ENCODE measurements at places on chromosomes 4 and X.

- DNase-seq: no peak
- H3K4me1 ChIP-seq: peaks cover 9% of the 10 kb centered on the region
- H3K4me3 ChIP-seq: no peak overlapping the region
Observed at GRCh38 chrX:41720125-41720779, 3.7 kb upstream of the GPR82 start.

- H3K27ac ChIP-seq: no peak overlapping the region
- DNase-seq: no peak
- H3K36me3 ChIP-seq: no peaks in the 10 kb centered on the region
- no peak overlapping the region for H3K4me3 ChIP-seq
- H3K27me3 ChIP-seq: no peaks in the 10 kb centered on the region
Observed at GRCh38 chrX:38890963-38891362, 89.7 kb downstream of the MID1IP1 start.

GRCh38 chrX:118554511-118554910, 58.9 kb downstream of the DOCK11 start:
- no peak for DNase-seq
- no peak overlapping the region for H3K27ac ChIP-seq
- peaks cover 6% of the 10 kb centered on the region for H3K36me3 ChIP-seq
- H3K27me3 ChIP-seq: no peaks in the 10 kb centered on the region
- H3K4me3 ChIP-seq: no peak overlapping the region

GRCh38 chrX:107597264-107597663, 31.0 kb upstream of the PRPS1 start:
- H3K4me1 ChIP-seq: no peaks in the 10 kb centered on the region
- no peak overlapping the region for H3K4me3 ChIP-seq
- no peaks in the 10 kb centered on the region for H3K36me3 ChIP-seq
- no peak overlapping the region for H3K27ac ChIP-seq
- H3K27me3 ChIP-seq: no peaks in the 10 kb centered on the region

DNA sequence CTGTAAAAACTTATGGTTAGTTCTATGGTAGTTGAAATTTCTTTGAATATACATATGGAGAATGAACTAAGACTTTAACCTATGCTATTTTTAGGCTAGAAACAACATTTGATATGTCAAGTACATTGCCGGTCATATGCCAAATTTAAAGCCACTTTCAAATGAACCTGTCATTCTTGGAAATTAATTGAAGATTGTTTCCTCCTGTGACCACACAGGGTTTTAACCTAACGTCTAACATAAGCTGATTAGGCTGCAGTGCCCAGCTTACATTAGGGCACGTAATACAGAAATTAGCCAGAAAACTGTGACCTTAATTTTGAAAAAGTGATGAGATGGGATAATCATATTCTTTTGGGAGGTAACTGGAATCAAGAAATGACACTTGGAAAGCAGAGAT, 645.9 kb downstream of the FSTL5 start:
- no peak overlapping the region for H3K4me3 ChIP-seq
- H3K4me1 ChIP-seq: no peaks in the 10 kb centered on the region
- H3K36me3 ChIP-seq: no peaks in the 10 kb centered on the region
- DNase-seq: no peak
- H3K27me3 ChIP-seq: no peaks in the 10 kb centered on the region
- H3K27ac ChIP-seq: no peak overlapping the region

DNA sequence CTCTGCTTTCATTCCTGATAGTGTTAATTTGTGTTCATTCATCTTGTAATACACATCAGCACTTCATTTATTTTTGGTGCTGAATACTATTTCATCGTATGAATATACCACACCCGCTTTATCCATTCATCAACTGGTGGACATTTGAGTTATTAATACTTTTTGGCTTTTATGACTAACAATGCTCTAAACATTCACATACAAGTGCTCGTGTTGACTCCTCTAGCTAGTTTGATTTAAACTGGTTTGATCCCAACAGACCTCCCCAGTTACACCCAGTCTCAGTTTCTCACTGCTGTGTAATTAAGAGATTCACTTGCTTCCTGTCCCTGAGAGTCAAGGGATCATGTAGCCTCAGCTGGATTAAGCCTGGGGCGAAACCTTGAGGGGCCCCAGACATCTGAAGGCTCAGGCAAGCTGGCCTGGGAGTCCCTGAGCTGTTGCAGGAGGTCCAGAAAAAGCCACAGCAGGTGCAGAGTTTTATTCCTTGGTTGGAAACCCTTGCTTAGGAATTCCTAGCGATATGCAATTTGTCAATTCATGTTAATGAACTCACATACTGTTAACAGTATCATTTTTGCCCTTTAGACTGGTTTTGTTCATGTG, 52.8 kb upstream of the CLDN24 start:
- no peaks in the 10 kb centered on the region for H3K27me3 ChIP-seq
- no peak overlapping the region for H3K4me3 ChIP-seq
- H3K27ac ChIP-seq: no peak overlapping the region
- DNase-seq: no peak
- H3K4me1 ChIP-seq: no peaks in the 10 kb centered on the region

DNA sequence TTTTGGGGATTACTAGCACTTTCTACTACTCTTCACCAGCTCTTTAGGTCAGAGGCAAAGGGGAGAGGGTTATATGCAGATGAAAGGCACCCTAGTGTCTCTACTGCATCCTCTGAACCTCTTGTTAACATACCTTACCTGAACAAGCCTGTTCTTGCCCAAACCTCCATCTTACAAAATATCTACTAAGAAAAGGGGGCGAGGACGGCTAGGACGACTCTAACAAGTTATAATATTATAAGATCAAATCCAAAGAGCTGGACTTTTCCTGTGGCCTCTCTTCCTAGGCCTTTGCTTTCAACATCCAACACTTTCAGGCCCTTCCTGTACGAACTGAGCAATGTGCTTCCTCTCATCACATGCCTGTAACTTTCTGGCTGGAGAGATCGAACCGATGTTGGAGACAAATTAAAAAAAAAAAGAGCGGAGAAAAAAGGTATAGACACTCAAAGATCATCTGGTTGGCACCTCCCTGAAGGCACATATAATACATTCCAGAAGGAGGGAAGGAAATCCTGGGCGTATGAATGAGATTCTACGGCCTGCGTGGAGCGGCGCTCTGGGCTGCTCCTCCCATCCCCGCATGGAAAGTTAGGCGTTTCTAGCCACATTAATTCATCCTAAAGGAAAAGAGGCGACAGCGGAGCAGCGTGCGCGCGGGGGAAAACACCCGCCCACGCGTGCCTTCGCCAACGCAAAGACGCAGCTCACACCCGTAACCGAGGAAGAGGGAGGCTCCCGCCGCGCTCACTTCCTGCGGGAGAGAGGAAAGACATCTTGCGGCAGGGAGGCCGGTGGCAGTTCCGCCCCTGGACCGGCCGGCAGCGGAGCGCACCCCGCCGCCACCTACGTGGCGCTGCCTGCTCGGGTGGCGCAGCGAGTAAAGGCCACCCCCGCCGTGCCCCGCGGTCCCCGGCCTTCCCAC, 808 bp downstream of the PRDM5 start:
- no peaks in the 10 kb centered on the region for H3K36me3 ChIP-seq
- DNase-seq: peak; percentile 75
- peaks cover 40% of the 10 kb centered on the region for H3K4me1 ChIP-seq
- H3K27me3 ChIP-seq: no peaks in the 10 kb centered on the region
- H3K27ac ChIP-seq: peak overlapping the region; percentile 95

GRCh38 chr4:47597696-47598095, 112.6 kb downstream of the ATP10D start:
- no peak for DNase-seq
- H3K4me1 ChIP-seq: no peaks in the 10 kb centered on the region
- H3K27me3 ChIP-seq: no peaks in the 10 kb centered on the region
- H3K27ac ChIP-seq: no peak overlapping the region
- peaks cover 2% of the 10 kb centered on the region for H3K36me3 ChIP-seq

- H3K27me3 ChIP-seq: no peaks in the 10 kb centered on the region
- no peak overlapping the region for H3K27ac ChIP-seq
- H3K4me3 ChIP-seq: no peak overlapping the region
- no peak for DNase-seq
- H3K4me1 ChIP-seq: peaks cover 5% of the 10 kb centered on the region
Observed at GRCh38 chr4:76806346-76806745, 91.6 kb downstream of the SOWAHB start.

GRCh38 chr4:10623862-10624261, 60.7 kb downstream of the CLNK start:
- no peak overlapping the region for H3K27ac ChIP-seq
- no peak overlapping the region for H3K4me3 ChIP-seq
- H3K4me1 ChIP-seq: no peaks in the 10 kb centered on the region
- no peak for DNase-seq

GRCh38 chrX:122591546-122591945, 592.5 kb upstream of the GRIA3 start:
- DNase-seq: no peak
- H3K4me1 ChIP-seq: no peaks in the 10 kb centered on the region
- no peak overlapping the region for H3K27ac ChIP-seq
- no peaks in the 10 kb centered on the region for H3K27me3 ChIP-seq

DNA sequence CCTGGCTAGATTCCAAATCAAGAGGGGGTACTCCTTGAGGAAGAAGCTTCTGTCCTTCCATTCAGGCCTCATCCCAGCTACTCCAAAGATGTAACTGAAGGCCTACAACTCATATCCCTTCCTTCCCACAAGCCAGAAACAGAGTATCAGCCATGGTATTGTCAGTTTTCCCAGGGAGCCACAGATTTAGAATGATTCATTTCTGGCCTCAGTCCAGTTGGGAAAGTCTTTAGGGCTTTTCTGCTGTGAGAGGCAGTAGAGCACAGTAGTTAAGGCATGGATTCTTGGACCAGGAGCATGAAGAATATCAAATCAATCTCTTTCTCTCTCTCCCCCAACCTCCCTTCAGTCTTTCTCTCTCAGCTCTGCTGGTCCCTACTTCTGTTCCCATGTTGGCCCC, 505.0 kb downstream of the BCOR start:
- H3K27me3 ChIP-seq: no peaks in the 10 kb centered on the region
- no peaks in the 10 kb centered on the region for H3K36me3 ChIP-seq
- H3K27ac ChIP-seq: no peak overlapping the region
- no peaks in the 10 kb centered on the region for H3K4me1 ChIP-seq
- DNase-seq: no peak

GRCh38 chr4:2255501-2256155, 6.3 kb downstream of the MXD4 start:
- peak overlapping the region; percentile 87 for H3K27ac ChIP-seq
- peaks cover 58% of the 10 kb centered on the region for H3K4me1 ChIP-seq
- peak; percentile 49 for DNase-seq
- H3K27me3 ChIP-seq: no peaks in the 10 kb centered on the region

DNA sequence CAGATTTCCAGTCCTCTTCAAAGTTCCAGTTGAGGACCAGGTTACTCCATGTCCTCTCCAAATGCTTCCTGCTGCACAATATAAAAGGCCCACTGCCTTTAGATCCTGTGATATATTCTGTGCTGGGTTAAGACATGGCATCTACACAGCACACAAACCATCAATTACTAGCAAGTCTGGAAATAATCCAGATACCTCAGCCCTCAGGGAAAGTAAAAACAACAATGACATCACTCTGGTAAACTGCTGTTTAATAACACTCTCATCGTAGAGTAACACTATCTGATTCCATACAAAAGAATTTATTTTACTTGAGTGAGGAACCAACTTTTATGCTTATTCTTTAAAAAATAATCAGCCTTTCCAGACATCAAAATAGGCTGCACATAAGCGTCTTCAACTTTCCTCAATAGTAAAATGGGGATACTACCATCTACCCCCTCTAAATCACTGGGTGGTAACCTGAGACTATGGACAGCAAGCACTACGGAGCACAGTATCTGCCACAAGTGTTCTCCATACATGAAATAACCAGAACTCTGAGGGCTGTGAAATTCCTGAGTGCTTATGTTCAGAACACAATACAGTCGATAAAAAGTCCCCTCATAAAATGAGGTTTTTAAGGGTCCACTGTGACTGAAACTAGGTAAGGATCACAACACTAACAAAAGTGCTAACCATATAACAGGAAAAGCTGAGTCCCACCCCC, 53.4 kb downstream of the ABCG2 start:
- no peaks in the 10 kb centered on the region for H3K27me3 ChIP-seq
- no peak overlapping the region for H3K4me3 ChIP-seq
- H3K27ac ChIP-seq: no peak overlapping the region
- H3K4me1 ChIP-seq: no peaks in the 10 kb centered on the region

- peak; percentile 45 for DNase-seq
- no peak overlapping the region for H3K4me3 ChIP-seq
- H3K36me3 ChIP-seq: no peaks in the 10 kb centered on the region
Observed at GRCh38 chrX:13397878-13398818, 78.3 kb upstream of the ATXN3L start.

- no peak for DNase-seq
- peak overlapping the region; percentile 62 for H3K4me3 ChIP-seq
- H3K27ac ChIP-seq: peak overlapping the region; percentile 90
- peaks cover 28% of the 10 kb centered on the region for H3K4me1 ChIP-seq
Observed at GRCh38 chrX:14030174-14030530, 460 bp upstream of the GEMIN8 start.

DNA sequence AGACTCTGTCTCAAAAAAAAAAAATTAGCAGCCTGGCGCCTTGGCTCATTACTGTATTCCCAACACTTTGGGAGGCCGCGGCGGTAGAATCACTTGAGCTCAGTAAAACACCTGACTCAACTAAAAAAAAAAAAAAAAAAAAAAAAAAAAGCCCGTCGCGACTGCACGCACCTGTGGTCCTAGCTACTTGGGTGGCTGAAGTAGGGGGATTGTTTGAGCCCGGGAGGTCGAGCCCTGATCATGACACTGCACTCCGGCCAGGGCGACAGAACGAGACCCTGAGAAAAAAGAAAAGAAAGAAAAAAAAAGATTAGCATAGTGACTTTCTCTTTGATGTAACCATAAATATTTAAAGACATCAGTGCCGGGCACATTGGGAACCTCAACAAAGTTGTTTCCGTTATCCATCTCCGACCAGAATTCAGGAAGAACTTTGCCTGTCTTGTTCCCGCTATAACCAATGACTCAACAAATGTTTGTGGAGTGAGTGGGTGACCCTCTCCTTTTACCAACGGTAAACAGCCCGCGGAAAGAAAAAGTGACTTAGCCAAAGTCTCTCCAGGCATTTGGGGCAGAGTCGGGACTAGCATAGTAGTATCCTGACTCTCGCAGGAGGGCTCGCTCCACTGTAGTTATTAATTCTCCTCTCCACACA, 553 bp upstream of the MED28 start:
- peak overlapping the region; percentile 86 for H3K27ac ChIP-seq
- peaks cover 18% of the 10 kb centered on the region for H3K36me3 ChIP-seq
- H3K27me3 ChIP-seq: no peaks in the 10 kb centered on the region
- DNase-seq: no peak
- peaks cover 34% of the 10 kb centered on the region for H3K4me1 ChIP-seq

DNA sequence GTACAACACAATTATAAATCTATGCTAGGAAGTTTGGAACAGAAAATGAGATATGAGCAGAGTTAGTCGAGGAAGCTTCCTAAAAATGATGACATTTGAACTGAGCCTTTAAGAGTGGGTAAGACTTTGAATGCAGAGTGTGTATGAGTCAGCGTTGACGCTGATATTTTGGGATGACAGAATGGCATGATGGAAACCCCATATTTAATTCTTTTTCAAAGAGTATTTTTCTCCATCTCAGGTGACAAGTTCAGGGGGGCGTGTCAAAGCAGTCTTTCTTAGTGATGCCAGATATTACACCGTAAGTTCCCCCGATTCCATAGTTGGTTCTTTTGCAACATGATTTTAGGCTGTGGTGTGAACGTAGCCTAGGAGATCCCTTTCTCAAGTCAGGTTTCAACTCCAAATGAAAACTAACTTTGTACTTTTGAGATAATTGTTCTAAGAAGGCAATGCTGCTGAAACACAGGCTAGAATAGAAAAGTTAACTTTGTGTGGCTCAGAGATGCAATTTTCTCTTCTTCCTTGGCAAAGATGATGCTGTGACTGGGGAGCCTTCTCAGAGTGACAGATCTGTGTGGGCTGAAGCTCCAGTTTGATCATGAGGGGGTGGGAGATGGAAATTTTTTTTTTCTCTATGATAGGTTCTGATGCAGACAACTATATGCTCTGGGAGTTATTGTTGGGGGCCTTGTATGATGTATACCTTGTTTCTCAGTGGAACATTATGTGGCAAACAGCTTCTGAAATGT, 59.2 kb downstream of the GLUD2 start:
- no peak for DNase-seq
- no peaks in the 10 kb centered on the region for H3K36me3 ChIP-seq
- H3K27ac ChIP-seq: no peak overlapping the region
- no peaks in the 10 kb centered on the region for H3K27me3 ChIP-seq

Data from lower lobe of right lung (tissue), 2 donors.